ENCODE measurements at places on chromosomes 12 and 14.

DNA sequence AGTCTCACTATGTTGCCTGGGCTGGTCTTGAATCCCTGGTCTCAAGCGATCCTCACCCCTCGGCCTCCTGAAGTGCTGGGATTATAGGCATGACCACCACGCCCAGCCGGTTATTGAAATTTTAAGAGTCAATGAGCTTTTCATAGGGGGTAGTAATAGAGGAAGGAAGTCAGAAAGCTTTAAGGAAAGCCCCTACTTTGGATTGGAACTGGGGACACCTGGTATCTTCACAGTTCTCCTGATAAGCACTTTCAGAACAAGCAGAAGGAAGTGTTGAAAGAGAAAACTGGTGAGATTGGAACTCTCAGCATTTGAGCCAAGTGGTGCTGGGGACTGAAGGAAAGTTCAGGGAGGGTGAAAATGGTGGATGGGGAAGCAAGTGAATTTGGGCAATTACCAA lies 5.1 kb downstream of the SLC4A8 start:
- DNase-seq, result no peak

- DNase-seq, result no peak
These were observed 108.6 kb downstream of the VRK1 start for GRCh38 chr14:96905825-96906224.

DNA sequence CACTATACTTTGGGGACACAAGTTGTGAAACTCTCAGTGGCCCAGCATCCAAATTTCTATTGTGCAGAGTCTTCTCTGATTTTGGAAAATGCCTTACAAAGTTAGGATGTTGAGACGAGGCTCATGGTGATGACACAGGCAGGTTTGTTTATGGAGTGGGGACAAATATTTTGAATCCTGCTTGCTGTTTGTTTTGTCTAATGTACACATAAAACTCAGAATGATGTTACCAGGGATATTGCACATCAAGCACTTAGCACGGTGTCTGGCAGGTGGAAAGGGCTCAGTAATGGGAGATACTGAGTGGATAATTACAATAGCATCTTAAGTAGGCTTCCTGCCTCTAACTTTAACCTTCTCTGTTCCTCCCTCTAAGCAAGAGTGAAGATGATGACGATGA lies 628.9 kb upstream of the TBX3 start:
- DNase-seq, result no peak

- peak; percentile 44 for DNase-seq
These were observed 883 bp downstream of the FOXJ2 start for GRCh38 chr12:8033153-8034044.

DNA sequence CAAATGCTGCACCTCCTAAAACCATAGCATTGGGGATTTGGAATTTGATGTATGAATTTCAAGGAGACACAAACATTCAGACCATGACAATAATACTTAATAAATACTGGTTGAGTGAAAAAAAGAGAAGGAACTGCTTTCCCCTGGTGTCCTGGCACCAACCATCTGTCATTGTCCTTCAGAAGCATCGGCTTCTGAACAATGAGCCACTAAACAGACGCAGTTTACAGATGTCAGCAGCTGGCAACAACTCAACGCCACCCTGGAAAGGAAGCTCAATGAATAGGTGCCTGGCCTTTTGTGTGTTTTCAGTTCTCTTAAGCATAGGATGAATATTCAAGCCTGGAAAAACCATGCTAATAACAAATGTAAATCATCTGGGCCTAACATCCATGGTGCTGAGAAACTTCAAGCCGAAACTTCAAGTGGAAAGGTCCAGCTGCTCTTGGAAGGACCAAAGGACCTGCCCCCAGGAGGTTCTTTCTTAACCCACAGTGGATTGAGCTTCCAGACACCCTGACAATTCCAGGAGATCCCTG lies 101.3 kb downstream of the WIF1 start:
- peak; percentile 50 for DNase-seq

DNA sequence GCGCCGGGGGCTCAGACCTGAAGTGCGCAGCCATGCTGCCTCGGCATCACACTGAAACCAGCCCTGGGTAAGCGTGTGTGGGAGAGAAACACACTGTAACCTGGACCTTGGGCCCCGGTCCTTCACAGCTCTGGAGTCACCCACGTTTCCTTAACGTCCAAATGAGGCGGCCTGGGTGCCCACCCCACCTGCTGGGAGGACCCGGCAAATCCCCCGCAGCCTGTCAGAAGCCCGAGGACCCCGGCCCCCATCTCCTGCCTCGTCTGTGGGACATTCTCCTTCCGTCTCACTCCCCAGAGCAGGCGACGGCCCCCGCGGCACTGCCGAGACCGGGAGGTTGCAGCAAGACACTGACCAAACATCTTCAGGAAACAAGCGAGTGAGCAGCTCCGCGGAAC lies 66.5 kb upstream of the GALNT9 start:
- DNase-seq, result no peak

DNA sequence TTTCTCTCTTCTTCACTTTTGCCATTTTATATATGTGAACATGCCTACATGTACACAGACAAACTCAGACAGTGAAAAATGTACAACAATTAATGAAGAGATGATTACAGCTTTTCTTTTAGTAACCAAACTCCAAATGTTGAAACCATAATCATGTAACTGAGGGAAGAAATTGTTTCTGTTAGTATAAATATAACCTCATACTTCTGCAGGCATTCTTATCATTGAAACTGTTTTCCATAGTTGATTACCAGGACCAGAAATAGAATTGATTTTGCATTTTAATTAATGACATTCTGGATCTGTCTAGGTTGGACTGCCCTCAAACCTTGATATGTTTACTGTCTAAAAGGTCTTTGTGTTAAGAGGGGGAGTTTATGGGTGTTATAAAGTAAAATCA lies 3.2 kb downstream of the ANO4 start:
- DNase-seq, result no peak

DNA sequence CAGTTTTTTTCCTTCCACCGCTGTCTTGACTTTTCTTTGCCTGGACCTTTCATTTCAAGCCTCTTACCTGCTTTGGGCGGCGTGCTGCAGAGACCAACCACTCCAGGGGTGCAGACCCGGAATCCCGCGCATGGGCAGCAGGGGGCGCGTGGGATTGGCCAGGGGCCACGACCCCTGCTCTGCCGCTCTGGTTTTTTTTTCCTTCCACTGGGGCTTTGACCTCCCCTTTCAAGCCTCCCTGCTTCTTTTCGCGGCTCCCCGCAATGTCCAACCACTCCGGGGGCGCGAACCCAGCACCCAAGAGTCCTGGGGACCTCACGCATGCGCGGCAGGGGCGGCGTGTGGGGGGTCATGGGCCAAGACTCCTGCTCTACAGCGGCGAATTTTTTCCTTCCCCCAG lies 325.1 kb downstream of the ALG10 start:
- DNase-seq, result no peak

- no peak for DNase-seq
These were observed 56.1 kb upstream of the YARS2 start for GRCh38 chr12:32811686-32812392.

- no peak for DNase-seq
These were observed 356.2 kb downstream of the SNAPC1 start for GRCh38 chr14:62118461-62118860.

DNA sequence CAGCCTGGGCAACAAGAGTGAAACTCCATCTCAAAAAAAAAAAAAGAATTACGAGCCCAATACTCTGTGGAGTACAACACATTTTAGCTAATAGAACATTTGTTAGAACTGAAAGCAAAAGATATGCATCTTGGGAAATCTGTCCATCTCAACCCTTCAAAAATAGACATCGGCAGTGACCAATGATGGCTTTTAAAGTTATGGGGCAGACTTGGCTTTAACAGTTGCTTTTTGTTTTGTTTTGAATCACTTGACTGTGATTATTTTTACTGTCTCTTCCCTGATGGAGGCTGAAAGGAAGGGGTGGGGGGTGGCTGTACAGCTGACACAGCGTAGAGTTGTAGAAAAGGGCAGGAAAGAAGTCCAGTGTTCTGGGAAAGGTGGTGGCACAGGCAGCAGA lies 2.2 kb downstream of the FKBP11 start:
- no peak for DNase-seq

- DNase-seq, result no peak
These were observed 41.2 kb downstream of the SLC38A1 start for GRCh38 chr12:46227616-46228015.

All from myocyte (in vitro differentiated cells).